Thyroid gland (tissue), 4 donors: ENCODE measurements at places on chromosomes 11 and 22. TPM values are rescaled to one million over a fixed set of nuclear protein-coding genes. Genes with fewer than 3 reads are reported as not detected.
A peak's percentile ranks its signal among the peaks of the same experiment; 100 is the strongest.

DNA sequence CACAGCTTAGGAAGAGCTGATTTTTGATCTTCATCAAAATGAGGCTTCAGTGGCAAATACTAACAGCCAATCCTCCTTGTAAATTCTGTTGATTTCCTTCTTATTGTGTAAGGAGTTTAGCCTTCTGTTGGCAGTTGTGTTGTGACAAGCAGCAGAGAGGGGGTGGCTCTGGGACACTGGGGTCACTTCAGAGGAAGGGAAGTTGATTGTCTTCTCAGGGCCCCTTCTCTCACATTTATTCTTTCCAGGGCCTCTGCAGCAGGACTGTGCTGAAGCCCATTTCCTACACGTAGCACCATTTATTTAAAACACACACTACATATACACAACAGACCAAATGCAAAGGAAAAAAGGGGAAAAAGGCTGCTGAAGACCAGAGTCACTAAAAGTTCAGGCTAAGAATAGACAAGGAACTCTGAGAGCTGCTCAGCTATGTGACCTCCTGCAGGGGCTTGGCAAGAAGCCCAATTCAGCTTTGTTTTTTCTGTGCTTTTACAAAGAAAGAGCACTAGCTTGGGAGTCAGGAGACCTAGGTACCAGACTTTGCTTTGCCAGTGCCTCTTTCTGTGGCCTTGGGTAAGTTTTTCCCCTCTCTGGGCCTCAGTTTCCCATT, 28.3 kb upstream of the UPB1 start:
- peak; percentile 70 for DNase-seq

GRCh38 chr11:77100166-77101042, 2.2 kb upstream of the OMP start:
- no peak for DNase-seq

DNA sequence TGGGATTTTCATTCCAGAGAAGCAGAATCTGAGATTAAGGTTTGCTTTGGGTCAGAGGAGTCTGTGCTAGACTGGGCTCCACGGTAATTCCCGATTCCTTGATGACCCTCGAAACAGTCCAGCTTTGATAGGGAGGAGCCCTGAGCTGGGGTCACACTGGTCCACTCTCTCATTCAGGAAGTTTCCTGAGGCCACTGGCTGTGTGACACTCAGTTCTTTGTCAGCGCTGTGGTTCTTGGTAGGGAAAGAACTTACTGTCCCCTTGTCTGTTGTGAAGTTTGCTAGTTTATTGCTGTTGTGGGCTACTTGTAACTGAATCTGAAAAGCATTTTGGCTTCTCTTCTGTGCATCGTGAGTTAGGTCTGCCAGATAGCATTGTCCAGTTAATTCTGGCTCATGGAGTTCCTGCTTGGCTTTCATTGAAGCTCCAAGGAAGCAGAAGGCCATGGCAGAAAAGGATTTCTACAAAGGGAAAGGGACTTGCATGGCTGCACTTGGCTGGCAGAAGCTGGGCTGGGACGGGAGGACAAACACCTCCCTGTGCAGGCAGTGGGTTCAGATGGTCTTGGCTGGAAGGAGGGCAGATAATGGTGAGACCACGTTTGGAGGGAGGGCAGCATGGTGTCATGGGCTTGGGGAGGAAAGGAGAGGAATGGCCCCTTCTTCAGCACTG, 23.3 kb downstream of the BCR start:
- DNase-seq = no peak

DNA sequence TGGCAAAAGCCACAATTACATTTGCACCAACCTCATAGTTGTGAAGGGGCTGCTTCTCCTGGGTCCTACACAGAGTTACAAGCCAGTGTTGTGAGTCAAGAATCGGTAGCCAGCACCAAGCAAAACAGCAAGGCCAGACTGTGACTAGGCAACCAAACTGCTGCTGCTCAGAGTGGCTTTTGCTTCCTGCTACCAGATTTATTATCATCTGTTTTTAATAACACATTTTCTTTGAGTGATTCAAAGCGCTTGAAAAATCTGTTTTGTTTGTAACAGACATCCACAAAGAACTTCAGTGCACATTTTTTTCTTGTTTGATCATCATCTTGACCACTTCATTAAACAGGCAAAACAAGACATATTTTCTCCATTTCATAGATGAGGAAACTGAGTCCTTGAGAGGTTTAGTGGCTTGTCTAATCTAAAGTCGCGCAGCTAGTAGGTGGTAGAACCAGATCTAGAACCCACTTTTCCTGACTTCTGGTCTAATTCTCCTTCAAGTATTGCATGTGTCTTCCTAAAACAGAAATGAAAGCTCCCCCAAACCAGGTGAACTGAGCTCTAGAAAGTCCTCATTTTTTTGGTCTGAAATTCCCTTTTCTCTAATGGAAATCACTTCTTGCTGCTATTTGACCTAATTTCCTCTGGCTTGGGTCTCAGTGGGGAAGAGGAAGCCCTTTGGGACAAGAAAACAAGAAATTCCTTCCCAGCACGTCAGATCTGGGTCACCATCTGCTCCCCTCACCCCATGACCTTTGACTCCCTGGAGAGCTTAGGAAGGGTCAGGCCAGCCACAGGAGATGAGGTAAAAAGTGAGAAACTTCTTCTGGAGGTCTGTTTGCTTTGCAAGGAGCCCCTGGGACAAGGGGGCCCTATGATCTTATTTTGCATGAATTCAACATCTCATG, 39.9 kb downstream of the CWC15 start:
- no peak for DNase-seq

DNA sequence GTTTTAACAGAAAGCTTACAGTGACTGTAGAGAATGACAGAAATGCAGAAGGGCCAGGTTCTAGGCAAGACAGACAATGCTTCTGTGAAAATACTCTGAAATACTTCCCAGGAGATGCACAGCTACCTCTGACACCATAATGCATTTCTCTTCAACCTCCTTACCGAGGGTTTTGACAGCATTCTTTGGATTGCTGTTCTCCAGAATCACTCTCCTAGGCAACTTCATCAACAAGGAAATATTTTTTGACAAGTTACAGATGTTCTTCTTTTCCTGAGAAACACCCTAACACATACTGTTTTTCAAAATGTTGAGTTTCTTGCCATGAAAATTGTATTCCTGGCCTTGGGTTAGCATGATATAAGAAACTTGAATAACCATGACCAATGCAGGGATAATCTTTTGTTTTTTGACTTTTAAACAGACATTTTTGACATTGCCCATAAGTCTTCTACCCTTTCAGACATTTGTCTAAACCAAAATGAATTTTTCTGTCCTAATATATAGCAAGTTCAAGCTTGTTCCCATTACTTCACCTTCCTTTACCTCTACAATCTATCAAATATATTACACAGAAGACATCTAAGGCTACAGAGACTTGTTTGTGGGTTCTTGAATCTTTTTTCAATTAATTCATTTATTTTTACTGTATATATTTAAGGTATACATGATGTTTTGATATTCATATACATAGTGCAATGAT, 108.1 kb downstream of the CCDC34 start:
- no peak for DNase-seq

- no peak for DNase-seq
Observed at GRCh38 chr11:132623511-132623910, 908.8 kb downstream of the OPCML start.

LRRC74B gene
- total RNA-seq = not detected

DNA sequence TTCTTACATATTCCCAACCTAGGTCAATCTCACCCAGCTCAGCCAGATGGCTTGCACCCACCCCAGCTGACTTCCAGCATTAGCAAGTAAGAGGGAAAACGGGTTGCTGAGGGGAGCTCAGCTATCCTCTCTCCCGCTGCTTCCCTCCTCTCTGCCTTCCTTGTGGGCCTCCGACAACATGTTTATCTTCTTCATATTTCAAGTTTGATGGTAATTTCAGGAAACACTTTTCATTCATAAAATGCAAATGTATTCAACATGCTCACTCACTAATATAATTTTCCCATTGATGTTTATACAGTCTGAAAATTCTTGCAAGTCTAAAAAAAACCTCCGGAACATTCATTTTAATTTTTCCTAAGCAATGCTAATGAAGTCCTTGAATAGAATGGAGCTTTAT, 372.5 kb upstream of the B3GAT1 start:
- no peak for DNase-seq

DNA sequence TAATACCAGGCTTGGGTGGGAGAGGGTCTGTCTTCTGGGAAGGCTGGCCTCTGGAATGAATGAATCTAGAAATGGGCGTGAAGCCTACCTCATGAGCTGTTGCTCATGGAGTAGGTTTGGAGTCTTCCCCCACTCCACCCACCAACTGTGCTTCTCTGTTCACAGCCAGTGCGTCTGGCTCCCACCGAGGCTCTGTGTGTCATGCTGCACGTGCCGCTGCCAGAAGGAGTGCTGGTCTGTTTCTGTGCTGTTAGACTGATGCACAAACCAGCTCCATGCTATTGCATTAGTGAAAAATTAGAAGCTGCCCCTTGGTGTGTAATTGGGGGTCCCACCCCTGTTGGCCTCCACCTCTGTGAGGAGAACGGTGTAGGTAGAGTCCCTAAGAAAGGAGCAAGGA, 132.3 kb upstream of the PARVA start:
- no peak for DNase-seq

NCR3LG1 gene
- total RNA-seq = 6.9 TPM

- DNase-seq = peak; percentile 47
Observed at GRCh38 chr11:122229481-122230384, 113.7 kb upstream of the BLID start.

GRCh38 chr11:125224391-125225021, 60.0 kb downstream of the PKNOX2 start:
- peak; percentile 52 for DNase-seq

FOLR1 gene
- 19.7 TPM for total RNA-seq

- DNase-seq = no peak
Observed at GRCh38 chr11:87038235-87038977, 672 bp downstream of the TMEM135 start.

DNA sequence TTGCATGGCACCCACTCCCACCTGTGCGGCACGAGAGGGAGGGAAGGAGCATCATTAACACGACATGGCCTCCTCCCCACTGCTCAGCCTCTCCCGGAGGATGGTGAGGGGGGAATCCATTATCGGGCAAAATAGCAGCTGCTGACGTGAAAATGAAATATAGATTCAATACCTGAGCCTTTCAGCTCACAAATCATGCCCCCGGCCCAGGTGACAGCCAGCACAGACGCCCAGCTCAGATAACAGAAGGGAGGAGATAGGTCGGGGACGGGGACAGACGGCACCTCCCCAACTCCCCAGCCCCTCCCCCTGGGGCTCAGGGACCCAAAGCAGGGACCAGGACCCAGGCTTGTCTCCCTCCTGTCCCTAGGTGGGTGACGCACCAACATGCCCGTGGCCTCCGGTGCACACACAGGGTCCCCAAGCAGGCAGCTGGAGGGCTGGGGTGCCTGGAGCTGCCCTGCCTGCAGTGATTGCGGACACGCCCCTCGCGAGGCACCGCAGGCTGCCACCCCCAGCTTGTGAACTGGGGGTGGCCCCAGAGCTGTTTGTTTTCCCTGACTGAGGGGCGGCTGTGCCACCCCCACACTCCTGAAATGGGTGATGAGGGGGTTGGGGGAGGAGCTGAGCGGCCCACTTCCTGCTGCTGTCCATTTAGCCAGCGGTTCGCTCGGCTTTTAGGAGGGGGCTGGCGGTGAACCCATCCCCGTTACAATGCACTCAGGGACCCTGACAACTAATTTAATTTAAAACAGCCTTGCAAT, 31.7 kb downstream of the FLRT1 start:
- DNase-seq = no peak

ELFN2 gene
- total RNA-seq = 0.05 TPM

- DNase-seq = no peak
Observed at GRCh38 chr11:75802021-75802912, 12.7 kb upstream of the UVRAG start.

DNA sequence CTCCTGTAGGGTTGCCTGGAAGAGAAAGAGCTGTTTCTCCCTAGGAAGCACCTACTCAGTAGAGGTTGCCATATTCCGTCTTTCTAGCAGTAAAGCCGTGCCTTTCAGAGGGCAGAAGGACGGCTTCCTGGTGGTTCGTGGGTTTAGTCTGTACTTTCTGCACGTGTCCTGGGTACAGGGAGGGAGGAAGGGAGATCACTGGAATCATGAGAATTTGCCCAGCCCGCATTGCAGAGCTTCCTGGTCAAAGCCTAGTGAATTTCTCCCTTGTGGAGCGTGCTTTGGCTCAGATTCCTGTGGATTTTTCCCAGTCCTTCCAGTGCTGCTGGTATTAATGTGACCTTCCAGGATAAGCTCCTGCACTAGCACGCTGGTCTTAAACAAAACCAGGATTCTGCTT, 44.9 kb downstream of the GRAMD1B start:
- no peak for DNase-seq

TENM4 gene
- total RNA-seq = 158 TPM

DNA sequence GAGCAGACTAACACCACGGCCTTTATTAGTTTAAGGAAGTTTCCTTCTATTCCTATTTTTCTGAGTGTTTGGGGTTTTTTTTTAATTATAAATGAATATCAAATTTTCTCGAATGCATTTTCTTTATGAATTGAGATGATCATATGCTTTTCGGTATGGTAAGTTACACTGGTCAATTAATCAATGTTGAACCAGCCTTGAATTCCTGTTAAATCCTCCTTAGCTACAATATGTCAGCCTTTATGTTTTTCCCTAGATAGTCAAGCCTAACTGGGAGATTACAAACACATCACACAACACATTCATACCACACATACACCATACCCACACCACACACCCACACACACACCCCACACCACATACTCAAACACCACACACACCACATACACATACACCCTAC, 247.6 kb downstream of the BRD1 start:
- no peak for DNase-seq

DNA sequence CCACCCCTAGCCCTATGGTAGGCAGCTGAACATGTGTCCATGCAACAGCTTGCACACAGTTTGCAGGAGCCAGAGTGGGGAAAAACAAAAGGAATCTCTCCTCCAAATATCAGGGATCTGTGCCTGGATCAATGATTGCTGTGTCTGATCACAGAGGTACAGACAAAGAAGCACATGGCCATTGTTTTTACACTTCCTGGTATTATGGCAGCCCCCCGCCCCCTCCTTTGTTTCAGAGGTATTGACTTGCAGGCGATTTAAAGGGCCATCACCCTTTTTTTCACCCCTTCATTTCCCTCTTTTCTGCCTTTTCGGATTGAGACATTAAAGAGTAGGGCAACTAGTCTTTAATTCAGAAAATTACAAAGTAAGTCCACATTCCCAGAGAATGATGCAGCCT, 453.0 kb upstream of the LUZP2 start:
- DNase-seq = no peak

F2 gene
- not detected for total RNA-seq

DNA sequence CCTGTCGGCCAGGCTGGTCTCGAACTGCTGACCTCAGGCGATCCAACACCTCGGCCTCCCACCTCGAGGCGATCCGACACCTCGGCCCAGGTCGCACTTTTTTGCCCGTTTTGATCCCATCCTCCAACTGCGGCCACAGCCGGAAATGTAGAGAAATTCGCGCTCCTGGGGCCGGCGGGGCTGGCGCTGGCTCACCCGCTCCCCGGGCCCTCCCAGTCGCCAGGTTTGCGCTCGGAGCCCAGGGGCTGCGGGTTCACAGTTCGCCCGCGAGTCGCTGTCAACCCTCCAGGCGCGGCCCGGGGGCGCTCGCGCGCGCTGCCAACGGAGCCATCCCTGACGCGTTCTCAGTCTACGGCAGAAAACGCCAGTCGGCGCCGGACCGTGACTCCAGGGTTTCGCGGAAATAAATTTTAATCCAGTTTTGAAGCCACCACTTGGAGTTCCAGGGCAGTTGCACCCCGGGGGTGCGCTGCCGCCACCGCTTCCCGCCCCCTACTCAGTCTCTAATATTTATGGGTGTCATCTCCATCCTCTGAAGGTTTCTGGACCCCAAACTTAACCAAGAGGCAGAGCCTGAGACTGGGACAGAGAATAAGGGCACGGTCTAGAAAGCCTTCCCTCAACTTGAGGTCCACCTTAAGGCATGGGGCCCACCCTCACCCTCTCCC, 1.5 kb upstream of the KLHDC7B start:
- DNase-seq = peak; percentile 74

OR6T1 gene
- not detected for total RNA-seq
